Cerebellar nuclear complex (tissue), 1 donor: ENCODE measurements at places on chromosomes 3 and 15.

GRCh38 chr3:184568924-184569829 lies 7.6 kb downstream of the EPHB3 start:
- DNase-seq = no peak

GRCh38 chr3:22496641-22497040 lies 706.5 kb upstream of the UBE2E2 start:
- DNase-seq = no peak

DNA sequence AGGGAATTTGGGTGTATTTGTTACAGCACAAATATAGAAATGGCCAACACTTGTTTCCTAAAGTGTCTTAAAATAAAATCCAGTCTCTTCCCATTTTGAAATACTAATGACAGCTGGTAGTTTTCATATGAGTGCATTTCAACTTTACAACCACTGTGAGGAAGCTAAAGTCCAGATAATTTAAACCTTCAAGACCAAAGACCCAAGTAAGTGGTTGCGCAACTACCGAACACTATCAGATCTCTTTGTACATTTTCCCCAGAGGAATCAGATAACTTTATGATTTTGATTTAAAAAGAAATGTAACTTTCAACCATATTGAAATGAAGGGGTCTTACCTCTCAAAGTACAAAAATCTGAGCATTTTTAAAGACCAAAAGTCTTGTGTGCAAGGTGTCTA lies 14.3 kb downstream of the BCL2L10 start:
- no peak for DNase-seq

- DNase-seq = no peak
These were observed 5.8 kb downstream of the TWF2 start for GRCh38 chr3:52233108-52233591.

DNA sequence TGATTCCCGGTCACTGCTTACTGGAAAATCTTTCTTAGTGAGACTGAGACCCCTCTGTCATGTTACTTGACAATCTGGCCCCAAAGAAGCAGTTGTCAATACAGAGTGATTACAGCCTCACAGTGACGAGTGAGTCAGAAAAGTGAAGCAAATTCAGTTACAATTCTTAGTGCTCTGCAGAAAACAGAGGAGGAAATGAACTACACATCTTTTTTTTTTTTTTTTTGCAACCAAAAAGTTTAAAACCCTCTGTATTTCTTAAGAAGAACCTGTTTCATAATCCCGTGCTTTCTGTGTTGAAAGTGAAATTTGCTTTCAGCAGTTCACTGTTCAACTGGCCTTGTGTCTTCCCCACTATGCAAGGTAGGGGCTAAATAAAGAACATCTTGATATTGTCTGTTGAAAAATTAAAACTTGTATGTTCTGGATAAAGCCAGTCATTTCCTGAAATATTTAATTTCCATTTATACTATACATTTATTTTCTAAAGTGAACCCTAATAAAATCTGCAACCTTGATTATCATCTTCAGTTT lies 1.9 kb downstream of the AQP9 start:
- DNase-seq = no peak

DNA sequence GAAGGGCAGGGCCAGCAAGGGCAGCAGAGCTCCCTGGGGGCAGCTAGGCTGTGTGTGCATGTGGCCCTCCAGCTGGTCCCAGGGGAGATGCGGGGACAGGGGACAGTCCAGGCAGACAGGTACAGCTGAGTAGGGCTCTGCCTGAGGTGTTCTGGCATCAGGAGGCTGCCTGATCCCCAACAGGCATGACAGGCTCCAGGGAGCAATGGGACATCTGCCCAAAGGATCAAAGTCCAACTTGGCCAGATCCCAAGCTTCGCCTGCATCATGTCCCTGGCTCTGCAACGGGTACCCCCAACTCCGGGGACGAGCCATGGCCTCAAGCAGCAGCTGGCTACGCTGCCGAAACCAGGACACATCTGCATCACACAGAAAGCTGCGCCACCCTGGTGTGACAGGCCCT lies 21.8 kb downstream of the ATRIP start:
- no peak for DNase-seq

- DNase-seq = no peak
These were observed 62.7 kb upstream of the FAM98B start for GRCh38 chr15:38391191-38391590.

DNA sequence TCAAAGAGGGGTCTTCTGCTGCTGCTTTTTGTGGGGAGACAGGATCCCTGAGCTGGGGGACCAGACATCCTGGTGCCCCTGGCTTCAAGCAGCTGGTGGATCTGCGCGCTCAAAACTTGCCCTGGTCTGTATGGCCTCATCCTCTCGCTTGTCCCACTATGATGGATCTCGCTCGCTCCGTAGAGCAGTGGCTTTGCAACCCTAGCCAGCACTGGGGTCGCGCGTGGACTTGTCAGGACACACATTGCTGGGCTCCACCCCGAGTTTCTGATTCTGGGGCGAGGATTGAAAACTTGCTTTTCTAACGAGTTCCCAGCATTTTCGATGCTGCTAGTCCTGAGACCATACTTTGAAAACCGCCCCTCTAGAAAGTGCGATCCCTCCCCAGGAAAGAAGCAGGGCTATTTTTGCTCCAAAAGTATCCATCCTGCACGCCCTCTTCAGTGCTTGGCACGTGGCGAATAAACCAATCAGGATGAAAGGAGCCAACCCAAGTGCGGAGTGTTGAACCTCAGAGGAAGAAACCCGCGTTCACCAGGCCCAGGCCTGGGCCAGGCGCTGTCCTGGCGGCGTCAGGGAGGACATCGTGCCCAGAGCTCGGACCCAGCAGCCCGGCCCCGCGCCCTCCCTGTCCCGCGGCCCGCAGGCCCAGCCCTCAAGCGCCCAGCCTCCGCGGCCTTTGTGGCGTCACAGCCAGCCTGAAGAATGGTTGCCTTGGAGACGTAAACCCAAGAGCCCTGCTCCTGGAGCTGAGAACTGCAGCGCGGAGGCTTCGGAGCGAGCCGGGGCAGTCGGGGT lies at the start of gene CFAP100:
CFAP100 (plus strand) TSS at position 731 of the 798 bp plus-strand sequence. CDS start 1,092 bp downstream, outside the sequence.
- DNase-seq = no peak

DNA sequence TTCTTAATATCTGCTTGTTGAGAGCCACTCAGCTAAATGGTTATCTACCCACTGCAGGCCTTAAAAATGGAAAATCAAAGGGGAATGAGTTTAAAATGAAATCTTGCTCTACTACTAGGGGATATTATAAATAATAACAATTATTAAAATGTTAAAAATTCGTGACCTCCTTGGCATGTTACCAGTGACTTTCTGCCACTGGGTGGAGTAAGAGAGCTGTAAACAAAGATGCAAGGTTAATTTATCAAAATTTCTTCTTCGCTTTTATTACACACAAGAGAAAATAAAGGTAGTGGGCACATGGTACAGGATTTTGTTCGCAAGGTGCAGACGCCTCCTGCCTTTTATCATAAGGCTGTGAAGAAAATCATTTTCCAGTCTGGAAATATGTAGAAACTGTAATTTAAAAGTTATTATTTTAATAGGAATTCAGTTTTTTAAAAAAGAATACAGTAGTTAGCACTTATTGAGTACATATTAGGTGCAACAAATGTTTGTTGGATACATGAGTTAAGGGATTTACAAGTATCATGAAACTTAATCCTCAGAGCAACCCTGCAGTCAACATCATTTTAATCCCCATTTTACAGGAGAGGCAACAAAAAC lies 272.6 kb downstream of the SUCLG2 start:
- no peak for DNase-seq

- DNase-seq = no peak
These were observed 150.0 kb downstream of the NFKBIZ start for GRCh38 chr3:101999177-101999779.

DNA sequence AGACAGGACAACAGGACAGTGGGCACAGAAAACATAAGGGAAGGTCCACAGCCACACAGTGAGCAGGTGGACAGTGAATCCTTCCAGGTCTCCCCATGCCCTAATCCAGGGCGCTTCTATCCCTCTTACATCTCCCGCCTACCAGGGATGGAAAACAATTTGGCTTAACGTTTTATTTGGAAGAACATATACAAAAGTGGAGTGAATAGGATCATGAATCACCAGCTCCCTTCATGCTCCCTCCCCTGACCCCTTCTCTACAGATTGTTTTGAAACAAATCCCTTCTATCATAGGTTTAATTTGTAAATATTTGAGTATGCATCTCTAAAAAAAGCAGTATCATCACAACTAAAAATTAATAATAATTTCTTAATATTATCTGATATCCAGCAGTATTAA lies 52.5 kb downstream of the CLDN11 start:
- DNase-seq = no peak

DNA sequence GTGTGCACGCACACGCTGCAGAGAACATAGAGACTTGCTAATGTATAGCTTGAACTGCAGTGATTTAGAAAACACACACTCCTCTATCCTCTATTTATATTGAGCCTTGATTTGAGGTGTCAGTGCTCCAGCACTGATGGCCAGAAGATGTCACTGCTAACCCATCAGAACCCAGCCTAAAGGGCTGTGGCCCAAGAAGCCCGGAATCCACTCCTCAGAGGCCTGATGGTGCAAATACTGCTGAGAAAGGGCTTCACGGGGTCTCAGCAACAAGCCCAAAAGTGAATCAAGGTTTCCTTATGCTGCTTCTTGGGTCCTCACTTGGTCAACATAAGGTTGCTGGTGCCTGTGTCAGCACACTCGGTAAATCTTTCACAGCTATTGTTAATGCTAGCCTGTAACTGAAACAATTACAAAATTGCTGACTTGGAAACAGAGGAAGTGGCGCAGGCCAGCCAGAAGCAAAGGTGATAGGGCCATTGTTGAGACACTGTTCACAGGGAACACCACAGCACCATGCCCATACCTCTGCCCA lies 60.3 kb downstream of the HEG1 start:
- no peak for DNase-seq

- DNase-seq = no peak
These were observed 22.9 kb downstream of the SECISBP2L start for GRCh38 chr15:49023354-49023753.

- DNase-seq = no peak
These were observed 15.6 kb upstream of the MAGEF1 start for GRCh38 chr3:184727357-184728009.

GRCh38 chr3:9396301-9396631 lies 1.1 kb upstream of the SETD5 start:
- no peak for DNase-seq

DNA sequence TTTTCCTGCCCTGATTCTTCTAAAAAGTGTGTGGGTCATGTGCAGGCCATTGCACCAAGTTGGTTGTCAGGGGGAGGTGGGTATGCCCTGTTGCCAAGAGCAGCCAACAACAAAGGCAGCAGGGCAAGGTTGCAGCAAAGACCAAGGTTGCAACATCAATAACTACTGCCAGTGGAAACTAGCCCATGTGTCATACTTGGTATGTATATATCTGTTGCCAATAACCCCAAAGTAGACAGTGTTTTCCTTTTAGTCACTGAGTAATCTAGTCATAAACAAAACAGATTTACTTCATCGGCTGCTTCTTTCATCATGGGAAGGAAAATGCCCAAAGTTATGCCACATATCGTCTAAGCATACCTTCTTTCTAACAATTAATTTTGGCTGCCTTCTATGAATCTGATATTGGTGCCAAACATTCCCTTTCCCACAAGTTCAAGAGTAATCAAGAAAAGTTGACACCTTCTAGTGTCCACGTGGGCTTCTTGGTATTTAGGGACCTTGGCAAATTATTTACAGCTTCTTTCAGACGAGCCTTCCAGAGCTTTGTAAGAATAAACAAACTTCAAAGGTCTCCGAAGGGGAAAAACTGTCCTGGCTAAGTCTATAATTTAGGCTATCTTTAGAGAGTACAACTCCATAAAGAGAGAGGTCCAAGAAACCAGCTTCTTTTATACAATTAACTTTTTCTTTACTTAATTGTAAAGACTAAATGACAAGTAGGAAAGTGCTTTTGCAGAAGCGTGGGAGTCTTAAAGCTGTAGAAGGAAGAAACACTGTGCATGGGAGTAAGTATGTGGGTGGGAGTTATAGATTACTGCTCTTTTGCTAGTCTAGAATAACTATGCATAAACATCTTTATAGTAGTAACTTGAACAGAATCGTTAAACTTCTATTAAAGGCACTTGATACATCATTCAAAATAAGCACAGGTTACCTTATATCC lies 10.0 kb upstream of the MBNL1 start:
- DNase-seq = no peak

DNA sequence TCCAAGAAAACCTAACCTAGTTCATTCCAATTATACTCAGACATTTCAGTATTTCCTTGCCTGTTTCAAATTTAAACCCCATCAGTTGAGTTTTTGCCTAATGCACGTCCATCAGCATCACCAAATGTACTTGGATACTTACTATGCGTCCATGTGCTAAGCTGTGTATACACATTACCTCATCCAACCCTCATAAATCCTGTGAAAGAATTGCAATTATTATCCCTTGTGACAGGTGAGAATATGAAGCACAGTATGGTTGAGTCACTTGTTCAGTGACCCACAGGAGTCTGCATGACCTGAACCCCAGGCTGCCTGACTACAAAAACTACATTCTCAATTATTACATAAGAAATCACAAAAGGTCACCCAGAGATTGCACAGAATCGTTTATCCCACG lies 2.5 kb downstream of the OR5K2 start:
- no peak for DNase-seq

GRCh38 chr3:147838652-147839051 lies 429.5 kb downstream of the ZIC1 start:
- no peak for DNase-seq

- DNase-seq = no peak
These were observed 6.8 kb downstream of the AVEN start for GRCh38 chr15:34031987-34032760.

- no peak for DNase-seq
These were observed 73.3 kb downstream of the ABHD5 start for GRCh38 chr3:43764056-43764455.

- no peak for DNase-seq
These were observed 222.0 kb upstream of the GAP43 start for GRCh38 chr3:115401298-115401697.

DNA sequence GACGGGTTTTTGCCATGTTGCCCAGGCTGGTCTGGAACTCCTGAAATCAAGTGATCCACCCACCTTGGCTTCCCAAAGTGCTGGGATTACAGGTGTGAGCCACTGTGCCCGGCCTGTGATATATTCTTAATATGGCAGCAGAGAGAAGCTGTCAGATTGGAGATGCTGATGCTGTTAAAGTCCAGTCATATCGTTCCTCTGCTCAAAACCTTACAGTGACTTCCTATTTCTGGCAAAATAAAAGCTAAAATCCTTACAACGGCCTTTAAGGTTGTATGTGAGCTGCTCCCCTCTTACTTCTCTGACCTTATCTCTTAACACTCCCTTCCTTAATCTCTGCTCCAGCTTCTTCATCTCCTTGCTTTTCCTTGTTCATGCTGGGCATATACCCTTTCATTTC lies 26.6 kb upstream of the MGA start:
- DNase-seq = no peak

GRCh38 chr15:86611417-86612040 lies 531.9 kb downstream of the AGBL1 start:
- DNase-seq = no peak

GRCh38 chr15:31211353-31211752 lies 109.8 kb upstream of the TRPM1 start:
- no peak for DNase-seq
